ENCODE measurements at places on chromosomes 12 and 14.

GRCh38 chr12:18690653-18691052 is 47.2 kb downstream of the PLCZ1 start:
- DNase-seq = no peak

GRCh38 chr14:91392623-91393303 is 24.9 kb downstream of the CCDC88C start:
- DNase-seq = no peak

DNA sequence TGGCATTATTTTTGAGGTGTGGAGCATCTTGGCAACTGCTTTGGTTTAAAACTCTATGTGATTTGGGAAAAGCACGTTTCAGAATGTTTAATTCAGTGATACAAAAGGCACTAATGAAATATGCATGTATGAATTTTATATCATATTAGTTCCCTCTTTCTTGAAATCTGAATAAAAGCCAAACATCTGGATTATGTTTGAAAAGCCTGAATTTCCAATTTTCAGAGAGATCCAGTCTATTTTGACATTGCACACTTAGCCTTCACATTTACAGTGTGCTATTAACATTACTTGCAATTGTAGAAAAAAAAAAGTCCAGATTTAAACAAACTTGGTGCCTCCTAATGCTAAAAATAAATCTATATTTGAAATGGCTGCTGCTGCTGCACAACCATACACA is 219.1 kb upstream of the NPAS3 start:
- DNase-seq = no peak

DNA sequence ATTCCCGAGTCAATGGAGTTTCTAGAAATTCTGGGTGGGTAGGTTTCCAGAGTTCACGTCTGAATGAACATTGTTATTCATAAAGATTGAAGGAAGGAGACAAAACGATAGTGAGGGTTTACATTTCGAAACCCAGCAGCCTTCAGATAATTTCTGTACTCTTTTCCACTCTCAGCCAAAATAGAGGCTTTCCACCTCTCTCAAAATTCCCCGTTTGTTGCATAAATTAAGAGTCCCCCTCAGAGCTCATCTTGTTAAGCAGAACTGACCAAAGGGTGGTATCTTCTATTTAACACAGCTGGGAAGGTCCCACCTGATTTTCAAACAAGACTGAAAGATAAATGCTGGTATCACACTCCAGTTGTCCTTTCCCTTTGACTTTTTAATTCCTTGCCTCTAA is 21.5 kb upstream of the YARS2 start:
- DNase-seq = no peak

DNA sequence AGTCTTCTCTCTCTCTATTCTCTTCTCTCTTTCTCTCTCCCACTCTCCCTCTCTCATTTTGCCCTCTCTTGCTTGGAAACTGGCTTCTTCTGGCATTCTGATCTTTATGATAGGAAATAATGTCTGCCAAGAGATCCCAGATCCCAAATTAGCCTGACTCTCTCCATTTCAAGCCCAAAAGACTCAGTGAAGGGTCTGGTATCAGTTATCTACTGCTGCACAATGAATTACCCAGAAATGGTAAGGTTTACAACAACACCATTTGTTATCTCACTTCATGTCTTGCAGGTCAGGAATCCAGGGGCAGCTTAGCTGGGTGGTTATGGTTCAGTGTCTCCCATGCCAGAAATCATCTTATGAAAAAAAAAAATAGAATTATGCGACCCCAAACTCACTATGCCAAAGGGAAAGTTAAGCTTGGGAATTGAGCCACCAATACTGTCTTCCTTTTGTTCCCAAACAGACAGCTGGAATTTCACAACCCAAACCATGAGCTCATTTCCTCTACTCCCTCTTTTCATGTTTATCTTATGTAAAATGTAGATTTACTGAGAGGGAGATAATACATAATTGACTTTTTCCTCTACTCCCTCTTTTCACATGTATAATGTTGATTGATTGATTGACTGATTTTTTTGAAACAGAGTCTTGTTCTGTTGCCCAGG is 67.8 kb upstream of the FICD start:
- no peak for DNase-seq

DNA sequence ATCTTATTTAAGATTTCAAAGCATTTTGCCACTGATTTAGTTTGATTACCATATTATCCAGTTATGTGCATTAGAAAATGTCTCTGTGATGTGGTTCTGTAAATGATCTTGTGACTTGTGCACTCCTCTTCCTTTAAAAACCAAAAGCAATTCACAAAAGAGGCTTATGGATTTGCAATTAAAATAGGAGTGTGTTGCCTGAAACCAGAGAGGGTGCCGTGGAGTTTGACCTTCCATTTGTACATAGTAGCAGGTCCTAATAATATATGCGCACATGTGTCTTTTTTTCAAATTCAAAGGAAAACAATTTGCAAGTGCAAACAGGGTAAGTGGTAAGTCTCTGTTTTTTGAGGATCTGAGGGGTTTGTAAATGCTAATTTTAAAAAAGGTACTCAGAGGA is 470.9 kb downstream of the VRK1 start:
- no peak for DNase-seq

DNA sequence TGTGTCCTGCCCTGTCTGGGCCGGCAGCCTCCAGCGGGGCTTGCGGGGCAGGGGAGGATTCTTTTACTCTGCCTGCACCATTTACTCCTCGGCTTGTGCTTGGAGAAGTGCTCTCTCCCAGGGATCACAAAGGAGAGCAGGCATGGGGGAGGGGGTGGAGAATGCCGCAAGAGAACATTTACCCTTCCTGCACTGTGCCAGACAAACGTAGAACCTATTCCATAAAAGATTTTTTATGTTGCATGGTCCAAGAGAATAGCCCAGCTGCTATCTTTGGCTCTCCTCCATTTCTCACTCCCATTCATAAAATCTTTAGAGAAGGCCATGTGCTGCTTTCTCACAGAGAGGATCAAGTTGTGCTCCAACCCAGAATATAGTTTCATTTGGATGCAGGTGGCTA is 159.4 kb downstream of the SPTSSA start:
- no peak for DNase-seq

GRCh38 chr12:65269603-65270002 is 8.9 kb upstream of the MSRB3 start:
- no peak for DNase-seq

GRCh38 chr12:6313326-6313940 is 3.0 kb downstream of the PLEKHG6 start:
- DNase-seq = no peak

GRCh38 chr14:77859934-77860570 is 60.1 kb downstream of the ADCK1 start:
- no peak for DNase-seq

- DNase-seq = no peak
Observed at GRCh38 chr12:28827861-28828260, 321.2 kb upstream of the FAR2 start.

GRCh38 chr12:75366629-75367028 is 24.3 kb upstream of the GLIPR1L2 start:
- DNase-seq = no peak

GRCh38 chr14:58026967-58027366 is 125.0 kb downstream of the ARMH4 start:
- no peak for DNase-seq

GRCh38 chr12:92784797-92785562 is 82.2 kb downstream of the PLEKHG7 start:
- DNase-seq = peak; percentile 17
